Fibroblast of skin of scalp (primary cell): ENCODE measurements at places on chromosomes 16 and 17.

DNA sequence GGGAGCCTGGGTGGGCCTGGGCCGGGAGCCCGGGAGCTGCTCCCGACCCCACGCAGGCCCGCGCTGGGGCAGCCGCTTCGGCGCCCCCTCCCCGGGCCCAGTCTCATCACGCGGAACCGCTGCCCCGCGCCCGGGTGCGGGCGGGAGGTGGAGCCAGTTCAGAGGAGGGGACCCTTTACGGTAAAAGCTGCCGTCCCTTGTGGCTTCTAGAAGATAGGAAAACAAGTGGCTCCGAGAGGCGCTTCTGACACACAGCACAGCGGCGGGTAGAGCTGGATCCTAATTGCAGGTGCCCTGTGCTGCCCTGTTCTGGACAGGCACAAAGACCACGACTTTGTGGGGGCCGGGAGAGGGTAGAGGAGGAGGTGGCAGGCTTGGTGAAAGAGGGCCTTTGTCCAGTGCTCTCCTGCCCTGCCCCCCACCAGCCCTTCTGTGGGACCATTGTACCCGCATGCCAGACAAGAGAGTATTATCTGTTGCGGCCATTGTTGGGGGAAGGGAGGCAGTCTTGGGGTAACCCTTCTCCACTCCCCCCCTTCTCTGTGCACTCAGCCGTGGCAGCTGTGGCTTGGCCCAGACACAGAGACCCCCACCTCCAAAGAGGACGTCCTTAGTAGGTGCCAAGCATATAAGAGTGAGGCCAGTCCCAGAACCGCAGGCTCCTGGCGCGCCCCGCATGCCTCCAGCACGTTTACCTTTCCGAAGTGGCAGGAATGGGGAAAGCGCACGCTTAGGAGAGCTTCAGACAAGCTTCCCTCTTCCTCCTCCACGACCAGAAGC is 736 bp downstream of the CNP start:
- DNase-seq = peak; percentile 8

DNA sequence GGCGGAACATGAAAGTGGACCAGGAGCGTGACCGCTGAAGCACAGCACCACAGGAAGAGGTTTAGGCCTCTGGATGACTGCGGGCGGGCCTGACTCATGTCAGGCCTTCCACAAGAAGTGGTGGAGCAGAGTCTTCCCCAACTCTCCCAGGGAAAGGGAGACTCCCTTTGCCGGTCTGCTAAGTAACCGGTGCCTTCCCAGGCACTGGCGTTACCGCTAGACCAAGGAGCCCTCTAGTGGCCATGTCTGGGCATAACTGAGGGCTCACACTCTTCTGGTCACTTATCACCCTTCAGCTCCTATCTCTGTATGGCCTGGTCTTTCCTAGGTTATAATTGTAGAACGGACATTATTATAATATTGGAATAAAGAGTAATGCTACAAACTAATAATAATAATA is 1931.9 kb downstream of the TP53TG3F start:
- DNase-seq = peak; percentile 5

- peak; percentile 85 for DNase-seq
These were observed 1.4 kb downstream of the GLTPD2 start for GRCh38 chr17:4789951-4790704.

- DNase-seq = no peak
These were observed 18.5 kb upstream of the LLGL1 start for GRCh38 chr17:18206962-18207361.

DNA sequence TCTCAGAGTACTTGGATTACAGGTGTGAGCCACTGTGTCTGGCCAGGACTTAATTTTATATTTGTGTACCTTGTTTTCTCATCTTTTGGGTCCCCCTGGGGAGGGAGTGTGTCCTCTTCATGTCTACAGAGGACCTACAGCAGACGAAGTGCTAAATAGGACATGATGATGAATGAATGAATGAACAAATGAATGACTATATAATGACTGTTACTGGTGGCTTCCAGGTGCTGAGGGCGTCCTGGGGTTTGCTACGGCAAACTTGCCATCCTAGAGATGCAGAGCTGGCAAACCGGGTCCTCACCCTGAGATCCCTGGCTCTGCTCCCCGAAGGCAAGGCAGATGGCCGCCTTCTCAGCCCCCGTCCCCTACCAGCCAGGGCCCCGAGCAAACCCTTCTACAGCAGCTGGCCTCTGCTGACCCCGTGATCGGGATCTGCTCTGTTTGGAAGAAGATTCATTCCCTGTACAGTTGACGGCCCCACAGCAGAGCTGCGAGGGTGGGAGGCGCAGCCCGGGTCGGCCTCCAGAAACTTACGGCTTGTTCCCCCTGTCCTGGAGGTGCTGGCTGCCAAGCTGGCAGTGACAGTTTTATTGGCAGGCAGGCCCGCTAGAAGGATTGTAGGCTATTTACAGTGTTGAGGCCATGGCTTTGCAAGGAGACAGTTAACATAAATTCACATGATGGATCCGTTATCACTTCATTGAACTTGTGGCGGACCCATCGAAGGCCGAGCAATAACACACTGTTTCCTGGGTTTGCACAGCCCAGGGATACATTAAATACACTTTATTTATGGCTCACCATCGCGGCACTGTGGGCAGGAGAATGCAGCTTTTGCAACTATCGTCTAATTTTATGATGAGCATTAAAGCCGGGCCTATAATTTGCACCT is 197.7 kb upstream of the GSE1 start:
- DNase-seq = no peak

GRCh38 chr16:89482817-89483205 is 7.5 kb downstream of the ANKRD11 start:
- no peak for DNase-seq

- DNase-seq = no peak
These were observed 4.7 kb upstream of the CCL18 start for GRCh38 chr17:36059406-36059805.
